Muscle of back (tissue), 13 donors: ENCODE measurements at places on chromosomes 7 and 10.

DNA sequence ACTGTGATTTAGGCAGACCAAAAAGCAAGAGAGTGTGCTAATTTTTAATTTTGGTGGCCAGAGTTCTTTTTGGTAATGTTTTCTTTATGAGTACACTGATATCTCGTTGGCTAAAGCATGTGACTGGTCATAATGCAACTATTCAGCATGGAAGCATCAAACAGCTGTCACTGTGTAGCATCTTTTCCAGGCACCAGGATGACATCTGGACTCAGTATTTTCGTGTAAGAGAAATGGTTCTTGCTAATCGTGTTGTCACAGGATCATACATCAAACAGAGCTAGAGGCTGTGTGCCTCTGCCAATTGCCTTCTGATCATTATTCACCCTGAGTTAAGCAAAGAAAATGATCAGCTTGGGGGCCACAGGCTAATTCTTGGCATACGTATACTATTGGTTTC is 118.9 kb downstream of the SND1 start:
- no peak for DNase-seq

DNA sequence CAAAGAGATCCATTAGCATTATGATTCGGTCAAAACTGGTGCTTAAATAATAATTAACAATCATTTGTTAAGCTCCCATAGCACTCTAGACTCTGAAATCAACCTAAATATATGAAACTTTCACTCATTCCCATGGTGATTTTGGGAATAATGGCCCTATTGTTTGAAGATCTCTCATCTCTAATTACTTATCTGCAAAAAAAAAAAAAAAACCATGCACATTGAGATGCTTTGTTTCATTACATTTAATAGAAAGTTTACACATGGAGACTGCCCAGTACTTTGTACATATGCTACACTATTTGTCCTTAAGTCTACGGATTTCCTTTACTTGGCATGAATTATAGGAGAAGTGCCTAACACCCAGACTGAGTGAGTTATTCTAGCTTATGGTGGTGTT is 280.6 kb upstream of the MEOX2 start:
- DNase-seq = no peak

DNA sequence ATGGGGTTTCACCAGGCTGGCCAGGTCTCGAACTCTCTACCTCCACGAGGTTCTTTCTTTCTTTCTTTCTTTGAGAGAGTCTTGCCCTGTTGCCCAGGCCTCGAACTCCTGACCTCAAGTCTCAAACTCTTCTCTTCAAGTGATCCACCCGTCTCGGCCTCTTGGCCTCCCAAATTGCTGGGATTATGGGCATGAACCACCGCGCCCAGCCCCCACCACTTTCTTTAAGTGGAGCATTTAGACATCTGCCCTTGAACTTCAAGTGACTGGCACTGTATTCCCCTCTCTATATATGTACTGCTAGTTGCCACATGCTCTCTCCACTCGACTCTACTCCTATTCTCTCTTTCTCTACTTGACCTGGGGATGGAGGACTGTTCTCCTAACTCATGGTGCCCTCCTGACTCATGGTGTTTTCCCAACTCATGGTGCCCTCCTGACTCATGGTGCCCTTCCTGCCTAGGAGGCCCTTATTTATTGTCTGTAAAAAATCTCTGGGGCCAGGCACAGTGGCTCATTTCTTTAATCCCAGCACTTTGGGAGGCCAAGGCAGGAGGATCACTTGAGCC is 19.3 kb upstream of the ACHE start:
- DNase-seq = no peak

- peak; percentile 31 for DNase-seq
Observed at GRCh38 chr10:30436671-30437030, 2.7 kb downstream of the MAP3K8 start.

GRCh38 chr7:117837841-117838240 is 35.4 kb downstream of the CTTNBP2 start:
- no peak for DNase-seq

DNA sequence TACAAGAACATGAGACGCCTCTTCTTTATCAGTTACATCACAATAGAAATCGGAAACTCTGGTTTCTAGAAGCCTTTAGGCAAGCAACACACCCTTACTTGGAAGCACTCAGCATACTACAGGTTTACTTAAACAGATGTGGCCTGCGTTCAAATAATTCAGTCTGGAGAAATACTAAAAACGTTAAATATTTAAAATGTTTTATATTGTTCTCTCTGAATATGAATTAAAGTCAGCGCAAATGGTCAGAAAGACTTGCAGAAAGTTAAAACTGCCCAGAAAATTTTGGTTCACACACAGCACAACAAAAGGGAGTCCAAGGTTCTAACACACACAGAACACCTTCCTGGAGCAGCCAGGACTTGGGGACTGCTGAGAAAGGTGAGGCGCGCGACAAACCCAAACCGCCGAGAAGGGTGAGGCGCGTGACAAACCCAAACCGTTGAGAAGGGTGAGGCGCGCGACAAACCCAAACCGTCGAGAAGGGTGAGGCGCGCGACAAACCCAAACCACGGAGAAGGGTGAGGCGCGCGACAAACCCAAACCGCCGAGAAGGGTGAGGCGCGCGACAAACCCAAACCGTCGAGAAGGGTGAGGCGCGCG is 25.8 kb downstream of the ESYT2 start:
- no peak for DNase-seq

GRCh38 chr10:99364125-99364524 is 35.0 kb downstream of the CNNM1 start:
- no peak for DNase-seq

DNA sequence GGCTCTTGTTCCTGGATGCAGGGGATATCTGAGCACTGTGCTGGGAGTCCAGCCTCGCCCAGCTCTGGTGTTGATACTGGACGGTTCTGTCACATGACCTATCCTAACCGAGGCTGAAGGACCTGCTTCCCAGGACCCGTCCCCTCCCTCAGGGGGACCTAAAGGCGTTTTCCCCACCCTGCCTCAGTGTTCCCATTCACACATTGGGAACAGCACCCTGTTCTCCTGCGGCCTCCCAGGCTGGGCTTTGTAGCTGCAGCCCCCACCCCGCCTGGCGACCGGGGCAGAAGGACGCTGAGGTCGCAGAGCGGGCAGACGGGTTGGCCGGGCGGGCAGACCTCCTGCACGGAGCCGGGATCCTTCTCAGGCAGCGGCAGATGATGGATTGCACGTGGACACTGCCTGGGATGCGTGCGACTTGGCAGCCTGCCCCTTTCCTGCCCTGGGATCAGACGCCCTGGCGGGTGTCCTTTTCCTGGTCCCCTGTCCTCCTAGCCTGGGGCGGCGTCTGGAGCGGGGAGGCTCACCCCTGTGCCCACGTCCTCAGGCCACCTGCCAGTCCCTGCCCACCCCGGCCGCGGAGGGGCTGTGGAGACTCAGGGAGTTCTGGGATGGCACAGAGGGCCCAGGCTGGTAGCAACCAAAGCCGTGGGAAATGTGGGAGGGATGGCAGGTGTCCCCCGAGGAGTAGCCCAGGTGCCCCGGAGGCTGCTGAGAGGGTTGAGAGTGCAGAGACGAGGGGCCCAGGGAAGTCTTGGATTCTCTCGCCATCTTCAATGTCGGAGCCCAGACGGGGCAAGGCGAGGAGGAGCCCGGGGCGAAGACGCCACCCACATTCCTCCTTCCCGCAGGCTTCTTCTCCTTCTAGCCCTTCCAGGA is 17.2 kb upstream of the PSMG3 start:
- no peak for DNase-seq

DNA sequence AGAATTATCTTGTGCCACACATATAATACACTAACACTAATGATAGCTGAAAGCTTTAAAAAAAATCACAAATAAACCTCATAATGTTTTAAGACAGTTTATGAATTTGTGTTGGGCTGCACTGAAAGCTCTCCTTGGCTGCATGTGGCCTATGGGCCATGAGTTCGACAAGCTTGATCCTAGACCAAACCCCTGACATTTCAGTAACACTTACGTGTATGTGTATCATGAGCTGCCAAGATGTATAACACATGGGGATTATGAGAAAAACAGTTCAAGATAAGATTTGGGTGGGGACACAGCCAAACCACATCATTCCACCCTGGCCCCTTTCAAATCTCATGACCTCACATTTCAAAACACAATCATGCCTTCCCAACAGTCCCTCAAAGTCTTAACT is 823.8 kb downstream of the PCDH15 start:
- peak; percentile 35 for DNase-seq

- no peak for DNase-seq
Observed at GRCh38 chr7:27665531-27665930, 2.8 kb upstream of the HIBADH start.

DNA sequence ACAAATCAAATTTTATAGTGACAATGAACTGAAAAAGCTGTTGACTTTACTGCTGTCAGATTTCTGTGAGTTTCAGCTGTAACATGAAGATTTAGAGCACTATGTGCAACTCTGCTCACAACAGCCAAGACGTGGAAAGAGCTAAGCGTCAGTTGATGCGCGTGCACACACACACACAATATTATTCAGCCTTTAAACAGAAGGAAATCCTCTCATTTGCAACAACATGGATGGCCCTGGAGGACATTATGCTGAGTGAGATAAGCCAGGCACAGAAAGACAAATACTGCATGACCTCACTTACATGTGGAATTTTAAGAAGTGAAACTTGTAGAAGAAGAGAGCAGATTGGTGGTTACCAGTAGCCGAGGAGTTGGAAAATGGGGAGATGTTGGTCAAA is 82.8 kb upstream of the FRMD4A start:
- DNase-seq = no peak

DNA sequence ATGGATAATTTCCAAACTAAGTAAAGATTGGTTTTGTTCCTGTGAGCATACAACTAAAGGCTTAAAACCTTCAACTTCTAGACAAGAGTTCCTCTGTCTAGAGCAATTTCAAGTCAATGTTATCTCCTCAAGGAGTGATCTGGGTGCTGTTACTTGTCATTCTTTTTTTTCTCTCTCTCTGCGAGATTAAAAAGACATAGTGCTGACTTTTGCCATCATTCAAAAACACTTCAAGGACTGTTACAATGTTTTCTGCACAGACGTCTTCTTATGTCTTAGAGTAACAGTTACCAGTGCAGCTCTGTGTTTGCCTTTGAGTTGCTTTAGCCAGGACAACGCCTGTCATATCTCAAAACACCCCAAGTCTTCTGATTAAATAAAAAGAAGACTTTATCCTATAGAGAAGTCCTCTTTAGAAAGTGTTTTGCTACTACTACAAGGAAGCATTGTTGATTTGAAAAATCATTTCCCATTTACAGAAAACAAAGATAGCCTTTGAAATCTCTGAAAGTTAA is 263.5 kb upstream of the FERD3L start:
- DNase-seq = no peak

GRCh38 chr7:17530741-17531421 is 232.4 kb downstream of the AHR start:
- no peak for DNase-seq

- DNase-seq = peak; percentile 72
Observed at GRCh38 chr10:67697724-67698131, 1.7 kb upstream of the CTNNA3 start.

DNA sequence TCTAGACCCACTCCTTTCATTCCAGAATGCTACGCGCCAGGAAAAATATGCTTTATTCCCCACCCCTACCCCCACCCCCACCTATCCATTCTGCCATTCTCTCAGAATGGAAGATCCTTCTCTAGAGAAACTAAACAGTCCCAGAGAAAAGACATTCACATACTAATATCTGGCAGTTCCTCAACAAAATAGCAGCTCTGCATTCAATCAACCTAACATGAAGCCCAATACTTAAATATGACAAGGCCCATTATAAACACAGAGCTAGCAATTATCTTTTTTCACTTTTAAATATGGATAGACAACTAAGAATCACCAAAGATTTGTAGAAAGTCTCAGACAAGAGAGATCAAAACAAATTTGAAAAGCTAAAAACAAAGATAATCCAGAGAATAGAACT is 16.4 kb downstream of the CACUL1 start:
- no peak for DNase-seq

DNA sequence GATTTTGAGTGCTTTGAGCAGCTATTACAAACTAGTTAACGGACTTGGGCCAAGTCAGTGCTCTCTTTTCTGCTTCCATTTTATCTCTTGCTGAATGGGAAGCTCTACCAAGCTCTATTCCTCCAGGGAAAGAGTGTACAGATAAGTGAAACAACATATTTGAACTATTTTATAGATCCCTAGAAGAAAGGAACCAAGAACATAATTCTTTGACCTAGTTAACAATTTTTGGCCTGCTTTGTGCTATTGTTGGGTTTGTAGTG is 244.8 kb downstream of the PRKG1 start:
- DNase-seq = no peak

DNA sequence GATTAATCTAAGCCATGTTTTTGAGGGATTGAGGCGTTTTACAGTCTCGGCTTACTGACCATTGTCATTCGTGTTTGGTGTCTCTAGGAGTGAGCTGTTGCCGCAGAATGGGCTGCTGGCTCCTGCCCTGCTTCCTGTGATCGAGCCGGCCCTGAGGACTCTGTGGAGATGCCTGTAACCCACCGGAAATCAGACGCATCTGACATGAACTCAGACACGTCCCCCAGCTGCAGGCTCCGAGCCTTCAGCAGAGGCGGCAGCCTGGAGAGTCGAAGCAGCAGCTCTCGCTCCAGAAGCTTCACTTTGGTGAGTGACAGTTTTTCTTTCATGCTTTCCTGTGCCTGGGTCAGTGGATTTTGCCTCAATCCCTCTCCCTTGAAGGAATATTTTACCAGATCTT is 28.8 kb downstream of the PROSER2 start:
- DNase-seq = no peak

GRCh38 chr7:36690514-36691187 is 33.6 kb downstream of the AOAH start:
- no peak for DNase-seq

DNA sequence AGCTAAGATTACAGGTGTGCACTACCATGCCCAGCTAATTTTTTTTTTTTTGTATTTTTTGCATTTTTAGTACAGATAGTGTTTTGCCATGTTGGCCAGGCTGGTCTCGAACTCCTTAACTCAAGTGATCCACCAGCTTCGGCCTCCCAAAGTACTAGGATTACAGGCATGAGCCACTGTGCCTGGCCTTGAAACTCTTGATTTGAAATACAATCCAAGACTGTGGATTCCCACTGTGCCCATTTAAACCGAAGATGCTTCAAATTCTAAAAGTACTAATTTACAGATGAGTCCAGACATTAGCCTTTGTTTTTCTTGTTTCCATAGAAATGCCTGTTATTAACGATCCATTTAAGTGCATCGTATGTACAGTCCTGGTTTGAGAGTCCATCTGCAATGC is 130.9 kb downstream of the CACNA2D1 start:
- DNase-seq = peak; percentile 28

- DNase-seq = peak; percentile 76
Observed at GRCh38 chr10:132065491-132066105, at the start of gene JAKMIP3. Gene JAKMIP3, plus strand, starts transcription at chr10:132065946. Its CDS starts 38,863 bp downstream, at chr10:132104809.
